Activated naive CD8-positive, alpha-beta T cell treated with anti-CD3 and anti-CD28 coated beads for 36 hours (primary cell): ENCODE measurements at places on chromosomes 7 and 10.

- peak; percentile 83 for DNase-seq
Measured at GRCh38 chr7:73717991-73718405, 1.5 kb downstream of the STX1A start.

DNA sequence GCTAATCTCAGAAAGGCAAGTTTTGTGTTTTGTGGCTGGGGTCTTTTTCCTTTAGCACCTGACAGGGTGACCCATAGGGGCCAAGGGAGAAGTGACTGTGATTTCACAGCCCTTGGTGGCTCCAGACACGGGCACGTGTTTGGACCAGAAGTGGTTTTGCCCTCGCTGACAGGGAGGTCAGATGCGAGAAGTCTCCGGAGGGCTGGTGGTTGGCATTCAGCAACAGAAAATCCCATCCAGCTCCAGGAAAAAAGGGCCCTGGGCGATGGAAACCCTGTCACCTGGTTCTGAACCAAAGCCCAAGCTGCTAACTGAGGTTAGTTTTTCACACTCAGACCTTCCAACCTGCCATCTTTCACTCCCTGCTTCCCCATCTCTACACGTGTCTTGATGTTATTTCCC lies 272.9 kb downstream of the TRIL start:
- no peak for DNase-seq

DNA sequence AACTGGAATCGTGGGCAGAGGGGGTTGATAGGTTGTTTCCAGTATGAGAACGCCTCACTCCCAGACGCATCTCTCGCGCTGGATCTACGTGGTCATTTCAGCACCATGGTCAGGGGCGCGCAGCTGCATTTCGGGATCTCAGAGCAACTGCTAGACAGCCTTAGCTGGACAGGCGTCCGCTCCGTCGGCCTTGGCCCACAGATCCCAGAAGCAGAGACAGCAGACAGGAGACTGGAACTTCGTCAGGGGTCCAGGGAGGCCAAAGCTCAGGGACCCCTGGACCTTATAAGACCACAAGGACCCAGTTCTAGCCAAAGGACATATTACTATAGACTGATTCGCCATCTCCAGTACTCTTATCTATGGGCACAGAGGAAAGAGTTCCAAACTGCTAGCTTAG lies 5.3 kb downstream of the NEUROG3 start:
- no peak for DNase-seq

- no peak for DNase-seq
Measured at GRCh38 chr7:130361681-130362080, 17.1 kb downstream of the CPA5 start.

DNA sequence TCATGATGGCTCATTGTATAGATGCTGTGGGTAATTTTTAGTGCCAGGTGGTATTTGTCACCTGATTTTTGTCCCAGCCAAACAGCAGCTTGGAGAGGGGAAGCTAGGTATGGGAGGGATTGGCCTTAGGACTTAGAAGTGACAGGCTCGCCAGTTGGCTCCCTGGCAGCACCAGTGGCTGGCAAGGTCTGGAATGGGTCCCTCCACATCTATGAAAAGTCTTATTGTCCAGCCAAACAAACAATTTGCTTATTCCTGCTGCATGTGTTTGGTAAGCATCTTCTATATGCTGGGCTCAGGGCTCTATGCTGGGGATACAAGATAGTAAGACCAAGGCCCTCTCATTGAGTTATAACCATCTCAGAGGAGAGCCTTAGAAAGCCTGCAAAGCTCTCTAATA lies 42.5 kb downstream of the SORCS3 start:
- no peak for DNase-seq

DNA sequence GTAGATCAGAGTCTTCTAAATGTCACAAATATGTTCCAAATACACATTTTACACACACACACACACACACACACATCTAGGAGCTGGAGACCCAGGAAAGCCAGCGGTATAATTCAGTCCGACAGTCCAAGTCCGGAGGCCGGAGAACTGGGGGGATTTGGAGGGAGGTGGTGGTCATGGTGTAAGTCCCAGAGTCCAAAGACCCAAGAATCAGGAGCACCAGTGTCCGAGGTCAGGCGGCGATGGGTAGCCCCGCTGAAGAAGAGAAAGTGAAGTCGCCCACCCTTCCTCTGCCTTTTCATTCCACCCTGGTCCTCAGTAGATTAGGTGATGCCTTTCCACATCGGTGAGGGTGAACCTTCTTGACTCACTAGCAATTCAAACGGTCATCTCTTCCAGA lies 154.8 kb downstream of the CAMK1D start:
- no peak for DNase-seq

DNA sequence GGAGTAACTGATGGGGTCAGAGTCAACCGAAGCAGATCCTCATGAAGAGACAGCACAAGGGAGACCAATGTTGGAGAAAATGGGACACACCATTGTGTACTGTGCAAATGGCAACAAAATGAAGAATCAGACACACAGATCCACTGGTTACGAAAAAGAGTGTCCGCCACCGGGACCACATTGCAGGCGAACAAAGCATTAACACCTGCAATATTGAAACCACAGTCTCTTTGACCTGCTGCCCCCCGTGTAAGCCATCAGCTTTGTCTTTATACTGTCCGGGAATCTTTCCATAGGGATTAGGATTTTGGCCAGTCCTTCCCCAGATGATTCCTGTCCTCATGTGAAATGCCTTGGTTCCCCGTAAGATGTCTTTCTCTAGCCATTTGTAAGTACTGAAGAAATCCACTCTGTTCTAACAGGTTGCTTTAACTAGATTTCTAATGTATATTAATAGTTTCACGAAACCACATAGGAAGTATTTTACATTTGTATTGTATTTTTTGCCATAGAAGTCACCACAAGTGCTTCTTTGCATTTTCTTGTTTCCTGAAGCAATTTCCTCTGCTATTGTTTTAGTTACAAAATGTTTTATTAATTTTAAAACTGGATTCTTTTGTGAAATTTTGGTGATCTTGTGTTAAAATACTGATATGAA lies 140.8 kb upstream of the NFE2L3 start:
- DNase-seq, result no peak

GRCh38 chr10:42707234-42707633 lies 68.9 kb upstream of the ZNF33B start:
- DNase-seq, result no peak

GRCh38 chr10:69338547-69339450 lies 60.5 kb downstream of the HK1 start:
- DNase-seq, result no peak

GRCh38 chr10:97321032-97321803 lies 2.1 kb downstream of the FRAT1 start:
- DNase-seq, result peak; percentile 18

GRCh38 chr10:111034598-111035310 lies 42.1 kb upstream of the ADRA2A start:
- DNase-seq, result no peak

- no peak for DNase-seq
Measured at GRCh38 chr7:30359957-30360356, 75.6 kb downstream of the ZNRF2 start.
